ENCODE measurements at places on chromosomes 6 and 20. TPM values are rescaled to one million over a fixed set of nuclear protein-coding genes. Genes with fewer than 3 reads are reported as not detected.
A peak's percentile ranks its signal among the peaks of the same experiment; 100 is the strongest.

DNA sequence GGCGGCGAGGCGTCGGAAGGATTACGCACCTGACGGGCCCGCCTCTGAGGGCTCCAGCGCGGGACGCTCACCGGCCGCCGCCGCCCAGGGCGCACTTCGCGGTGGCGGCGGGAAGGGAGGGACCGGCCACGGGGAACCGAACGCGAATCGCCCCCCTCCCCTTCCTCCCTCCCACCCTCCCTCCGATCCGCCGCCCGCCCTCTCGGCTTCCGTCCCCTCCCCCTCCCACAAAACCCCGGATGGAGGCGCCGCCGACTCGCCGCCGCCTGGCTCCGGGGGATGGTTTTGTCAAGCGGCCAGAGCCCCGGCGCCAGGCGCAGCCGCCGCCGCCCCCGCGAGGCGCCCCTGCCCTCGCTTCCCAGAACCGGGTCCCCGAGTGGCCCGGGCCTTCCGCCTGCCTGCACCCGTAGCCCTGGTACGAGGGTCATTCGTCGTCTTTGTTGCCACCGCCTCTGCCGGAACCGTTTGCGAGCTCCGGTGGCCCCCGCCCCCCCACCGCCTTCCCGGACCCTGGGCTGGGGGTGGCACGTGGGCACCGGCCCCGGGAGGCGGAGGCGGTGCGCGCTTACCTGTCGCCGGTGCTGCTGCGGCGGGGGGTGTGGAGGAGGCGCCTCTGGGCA lies 398 bp downstream of the ZBTB2 start:
- H3K27ac ChIP-seq = peak overlapping the region; percentile 99
- H3K4me3 ChIP-seq = peak overlapping the region; percentile 99
- no peaks in the 10 kb centered on the region for H3K36me3 ChIP-seq

DNA sequence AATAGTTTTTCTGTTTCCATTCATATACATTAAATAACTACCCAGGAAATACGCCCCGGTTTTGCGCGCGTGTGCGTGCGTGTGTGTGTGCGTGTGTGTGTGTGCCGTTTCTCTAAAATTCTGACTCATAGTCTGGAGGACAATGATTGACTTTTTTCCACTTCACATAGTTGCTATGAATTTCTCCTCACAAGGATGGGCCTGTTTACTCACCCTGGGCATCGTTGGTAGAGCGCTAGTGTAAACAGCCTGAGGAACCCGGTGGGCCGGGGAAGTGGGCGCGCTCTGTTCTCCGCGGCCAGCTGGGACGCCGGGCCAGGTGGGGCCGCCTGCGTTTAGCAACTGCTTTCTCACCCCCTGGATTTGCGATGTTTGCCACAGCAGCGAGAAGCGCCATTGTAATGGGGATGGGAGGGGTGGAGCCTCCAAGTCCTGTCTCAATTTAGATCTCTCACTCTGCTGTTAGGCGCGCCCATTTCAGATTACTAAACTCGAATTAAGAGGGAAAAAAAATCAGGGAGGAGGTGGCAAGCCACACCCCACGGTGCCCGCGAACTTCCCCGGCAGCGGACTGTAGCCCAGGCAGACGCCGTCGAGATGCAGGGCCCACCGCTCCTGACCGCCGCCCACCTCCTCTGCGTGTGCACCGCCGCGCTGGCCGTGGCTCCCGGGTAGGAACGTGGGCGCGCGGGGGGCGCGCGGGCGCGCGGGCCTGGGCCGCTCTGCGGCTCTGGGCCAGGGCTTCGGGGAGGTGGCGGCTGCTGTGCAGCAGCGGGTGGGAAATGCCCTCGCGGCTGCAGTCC lies at the start of gene CD109:
CD109 (plus strand) TSS at position 585 of the 803 bp plus-strand sequence; CDS start at position 598, 13 bp downstream.
- peak within 1 kb of the TSS; percentile 86 for H3K27ac ChIP-seq
- H3K36me3 ChIP-seq = no peaks in the 10 kb centered on the region
- no peak for DNase-seq
- H3K27me3 ChIP-seq = no peaks in the 10 kb centered on the region
- H3K4me3 ChIP-seq = peak within 1 kb of the TSS; percentile 74
- peaks cover 25% of the 10 kb centered on the region for H3K4me1 ChIP-seq

- peaks cover 31% of the 10 kb centered on the region for H3K27me3 ChIP-seq
- DNase-seq = no peak
- H3K4me1 ChIP-seq = no peaks in the 10 kb centered on the region
- no peak overlapping the region for H3K27ac ChIP-seq
Observed at GRCh38 chr6:41463062-41463930, 82.9 kb upstream of the FOXP4 start.

DNA sequence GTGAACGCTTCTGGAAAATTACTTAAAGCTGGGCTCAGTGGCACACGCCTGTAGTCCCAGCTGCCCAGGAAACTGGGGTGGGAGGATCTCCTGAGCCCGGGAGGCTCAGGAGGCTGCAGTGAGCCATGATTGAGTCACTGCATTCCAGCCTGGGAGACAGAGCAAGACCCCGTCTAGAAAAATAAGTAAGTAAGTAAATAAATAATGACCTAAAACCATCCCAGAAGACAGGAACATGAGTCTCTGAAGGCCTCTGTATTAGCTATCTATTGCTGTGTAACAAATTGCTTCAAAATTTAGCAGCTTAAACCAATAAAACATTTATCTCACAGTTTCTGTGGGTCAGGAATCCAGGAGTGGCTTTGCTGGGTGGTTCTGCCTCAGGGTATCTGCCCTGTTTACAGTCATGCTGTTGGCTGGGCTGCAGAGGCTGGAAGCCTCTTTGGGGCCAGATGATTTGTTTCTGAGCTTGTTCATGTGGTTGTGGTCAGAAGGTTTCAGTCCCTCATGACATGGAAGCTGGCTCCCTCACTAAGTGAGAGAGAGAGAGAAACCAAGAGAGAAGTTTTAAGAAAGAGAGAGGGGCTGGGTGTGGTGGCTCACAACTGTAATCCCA lies 48.4 kb upstream of the NCOA3 start:
- H3K27ac ChIP-seq = no peak overlapping the region
- no peaks in the 10 kb centered on the region for H3K36me3 ChIP-seq
- no peak for DNase-seq
- no peak overlapping the region for H3K4me3 ChIP-seq

ZNF318 gene
- 12.9 TPM for total RNA-seq

HLA-F gene
- 36.1 TPM for total RNA-seq

PRRT1 gene
- total RNA-seq = 2.7 TPM

GRCh38 chr6:1560281-1561058 lies 49.2 kb upstream of the FOXC1 start:
- peak; percentile 72 for DNase-seq
- H3K4me1 ChIP-seq = peaks cover 3% of the 10 kb centered on the region
- H3K4me3 ChIP-seq = no peak overlapping the region
- no peaks in the 10 kb centered on the region for H3K36me3 ChIP-seq
- no peak overlapping the region for H3K27ac ChIP-seq
- no peaks in the 10 kb centered on the region for H3K27me3 ChIP-seq

- no peak overlapping the region for H3K4me3 ChIP-seq
- peaks cover 35% of the 10 kb centered on the region for H3K27me3 ChIP-seq
- H3K36me3 ChIP-seq = no peaks in the 10 kb centered on the region
- DNase-seq = no peak
- no peak overlapping the region for H3K27ac ChIP-seq
- peaks cover 18% of the 10 kb centered on the region for H3K4me1 ChIP-seq
Observed at GRCh38 chr20:58024241-58024721, 204.2 kb downstream of the ANKRD60 start.

DNA sequence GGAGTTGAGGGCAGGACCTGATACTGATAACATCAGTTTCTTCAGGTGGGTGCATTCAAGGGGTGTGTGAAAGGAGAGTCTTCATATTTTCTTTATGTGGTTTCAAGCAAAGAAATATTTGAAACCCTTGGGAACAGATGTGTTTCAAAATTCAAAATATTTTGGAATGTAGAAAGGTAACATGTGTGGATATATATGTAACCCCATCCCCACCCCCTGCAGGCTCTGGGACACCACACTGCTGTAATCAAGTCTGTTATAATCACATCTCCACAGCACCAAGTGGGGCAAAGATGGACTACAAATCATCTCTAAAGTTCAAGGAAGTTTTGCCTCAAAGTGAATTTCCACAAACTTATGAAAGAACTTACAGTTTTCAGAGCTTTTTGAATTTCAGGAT lies 41.1 kb downstream of the CLIC5 start:
- no peak overlapping the region for H3K27ac ChIP-seq
- H3K4me1 ChIP-seq = peaks cover 35% of the 10 kb centered on the region
- H3K4me3 ChIP-seq = no peak overlapping the region

DNA sequence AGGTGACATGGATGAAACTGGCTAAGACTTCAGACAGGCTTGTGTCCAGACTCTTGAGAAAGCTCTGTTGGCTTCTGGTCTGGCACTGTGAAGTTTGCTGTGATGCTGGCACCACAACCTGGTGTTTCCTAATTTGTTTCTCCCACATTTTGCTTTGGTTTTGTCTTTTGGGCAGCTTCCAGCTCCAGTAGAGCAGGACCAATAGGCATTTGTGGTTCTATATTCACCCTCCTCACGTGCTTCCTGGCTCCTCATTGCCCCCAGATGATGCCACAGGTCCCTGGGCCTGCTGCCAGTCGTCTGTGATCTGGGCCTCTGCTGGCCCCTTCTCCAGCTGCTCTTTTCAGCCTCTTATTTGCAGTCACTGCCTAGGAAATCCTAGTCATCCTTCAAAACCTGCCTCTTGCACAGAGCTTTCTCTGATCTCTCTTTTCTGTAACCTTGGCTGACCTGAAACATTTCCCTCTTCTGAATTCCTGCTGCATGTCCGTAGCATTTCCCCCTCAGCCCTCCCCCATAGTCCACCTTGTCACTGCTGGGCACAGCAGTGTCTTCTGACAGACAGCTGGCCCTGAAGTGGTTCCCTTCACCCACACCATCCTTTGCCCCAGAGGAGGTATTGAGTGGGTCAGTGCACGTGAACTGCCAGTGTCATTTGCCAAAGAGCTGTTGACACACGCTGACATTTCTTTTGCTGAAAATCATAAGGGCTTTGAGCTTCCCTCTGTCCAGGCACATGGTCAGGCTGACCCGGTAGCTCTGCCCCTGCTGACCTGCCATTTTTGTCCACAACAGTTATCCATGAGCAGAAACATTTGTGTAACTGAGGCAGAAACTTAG lies 63.0 kb downstream of the PTPN1 start:
- peaks cover 51% of the 10 kb centered on the region for H3K36me3 ChIP-seq
- no peaks in the 10 kb centered on the region for H3K27me3 ChIP-seq
- no peak overlapping the region for H3K4me3 ChIP-seq
- no peak for DNase-seq
- H3K4me1 ChIP-seq = peaks cover 63% of the 10 kb centered on the region

- DNase-seq = no peak
- H3K27ac ChIP-seq = no peak overlapping the region
- H3K27me3 ChIP-seq = no peaks in the 10 kb centered on the region
- no peak overlapping the region for H3K4me3 ChIP-seq
- peaks cover 15% of the 10 kb centered on the region for H3K4me1 ChIP-seq
- H3K36me3 ChIP-seq = no peaks in the 10 kb centered on the region
Observed at GRCh38 chr20:33188421-33188820, 20.5 kb downstream of the BPIFA2 start.

- no peaks in the 10 kb centered on the region for H3K27me3 ChIP-seq
- no peaks in the 10 kb centered on the region for H3K4me1 ChIP-seq
- H3K27ac ChIP-seq = no peak overlapping the region
- no peak overlapping the region for H3K4me3 ChIP-seq
- DNase-seq = peak; percentile 81
Observed at GRCh38 chr20:58747211-58747610, 54.6 kb downstream of the NPEPL1 start.

GRCh38 chr20:51463998-51464397 lies 78.5 kb downstream of the NFATC2 start:
- H3K4me3 ChIP-seq = no peak overlapping the region
- no peaks in the 10 kb centered on the region for H3K27me3 ChIP-seq
- no peak overlapping the region for H3K27ac ChIP-seq
- no peak for DNase-seq

- no peak overlapping the region for H3K4me3 ChIP-seq
- H3K36me3 ChIP-seq = no peaks in the 10 kb centered on the region
- peaks cover 4% of the 10 kb centered on the region for H3K4me1 ChIP-seq
Observed at GRCh38 chr6:19668710-19669109, 168.5 kb upstream of the ID4 start.

DNA sequence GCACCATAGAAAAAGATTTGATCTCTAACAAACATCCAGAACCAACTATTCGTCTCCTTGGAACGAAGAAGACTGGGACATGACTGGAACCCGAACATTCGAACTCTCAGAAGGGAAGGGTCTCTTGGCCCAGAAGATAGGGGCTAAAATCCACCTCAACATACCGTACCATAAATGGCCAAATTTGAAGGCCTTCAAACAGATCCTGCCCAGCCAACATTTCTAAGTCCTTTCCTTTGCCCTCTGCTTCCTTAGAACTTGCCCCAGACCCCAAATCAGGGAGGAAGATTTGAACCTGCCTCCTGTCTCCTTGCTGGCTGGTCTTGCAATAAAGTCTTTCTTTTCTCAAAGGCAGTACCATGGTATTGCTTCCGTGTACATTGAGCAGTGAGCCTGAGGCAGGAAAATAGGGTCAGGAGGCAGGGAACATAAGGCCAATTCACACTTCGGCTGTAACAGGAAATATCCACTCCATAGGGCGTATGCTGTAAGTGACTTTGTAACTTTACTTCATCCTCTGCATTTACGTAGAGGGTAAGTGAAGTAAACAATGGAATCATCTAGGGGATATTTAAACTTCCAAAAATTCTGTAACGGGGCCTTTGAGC lies 1.8 kb upstream of the PXDC1 start:
- no peak overlapping the region for H3K4me3 ChIP-seq
- H3K27me3 ChIP-seq = peaks cover 4% of the 10 kb centered on the region
- no peak for DNase-seq
- peaks cover 41% of the 10 kb centered on the region for H3K4me1 ChIP-seq
- H3K27ac ChIP-seq = peak overlapping the region; percentile 99
